ENCODE measurements at places on chromosomes 2 and 18.
A peak's percentile ranks its signal among the peaks of the same experiment; 100 is the strongest.

- peaks cover 21% of the 10 kb centered on the region for H3K4me1 ChIP-seq
- no peak for DNase-seq
- H3K36me3 ChIP-seq = peaks cover 2% of the 10 kb centered on the region
- no peak overlapping the region for H3K4me3 ChIP-seq
- peaks cover 3% of the 10 kb centered on the region for H3K27me3 ChIP-seq
These were observed 72.3 kb upstream of the FOSL2 start for GRCh38 chr2:28320371-28320770.

GRCh38 chr2:180559771-180560170 lies 420.6 kb upstream of the UBE2E3 start:
- no peak overlapping the region for H3K27ac ChIP-seq
- H3K4me1 ChIP-seq = no peaks in the 10 kb centered on the region
- H3K27me3 ChIP-seq = no peaks in the 10 kb centered on the region

GRCh38 chr2:206642075-206643025 lies at the start of gene FAM237A:
Gene FAM237A (plus strand): TSS chr2:206642487. CDS start chr2:206644237, 1,750 bp downstream.
- peak; percentile 57 for DNase-seq
- peaks cover 1% of the 10 kb centered on the region for H3K4me1 ChIP-seq
- H3K27me3 ChIP-seq = peaks cover 23% of the 10 kb centered on the region
- H3K4me3 ChIP-seq = peak within 1 kb of the TSS; percentile 50

- no peaks in the 10 kb centered on the region for H3K27me3 ChIP-seq
- H3K27ac ChIP-seq = no peak overlapping the region
These were observed 77.2 kb downstream of the CD28 start for GRCh38 chr2:203783496-203784203.

DNA sequence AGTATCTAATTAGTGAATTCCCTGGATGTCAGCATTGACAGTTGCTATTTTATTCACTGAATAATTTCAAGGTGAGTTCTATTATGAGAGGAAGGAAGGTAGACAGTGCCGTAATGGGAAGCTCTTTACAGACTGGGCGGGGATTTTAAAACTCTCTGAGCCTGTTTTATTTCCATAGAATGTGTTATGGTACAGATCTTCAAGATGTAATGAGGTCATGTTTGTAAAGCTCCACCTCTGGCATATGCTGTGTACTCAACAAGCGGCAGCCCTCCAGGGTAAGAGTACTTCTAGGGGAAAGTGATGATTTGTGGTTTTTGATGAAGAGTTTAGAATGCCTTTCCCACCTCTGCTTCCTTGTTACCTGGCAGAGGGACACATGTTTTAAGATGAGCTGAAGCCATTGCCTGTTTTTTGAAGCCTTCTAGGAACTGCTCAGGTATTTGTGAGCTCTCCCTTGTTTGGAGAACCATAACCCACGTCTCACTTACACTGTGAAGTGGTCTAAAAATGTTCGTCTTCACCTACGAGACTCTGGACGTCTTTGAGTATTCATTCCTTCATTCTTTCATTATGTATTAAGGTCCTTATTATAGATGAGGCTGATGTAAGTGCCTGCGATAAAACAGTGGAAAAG lies 251.2 kb downstream of the PTGR3 start:
- H3K4me3 ChIP-seq = no peak overlapping the region
- H3K27me3 ChIP-seq = no peaks in the 10 kb centered on the region
- H3K36me3 ChIP-seq = peaks cover 2% of the 10 kb centered on the region
- no peaks in the 10 kb centered on the region for H3K4me1 ChIP-seq
- no peak overlapping the region for H3K27ac ChIP-seq
- no peak for DNase-seq

DNA sequence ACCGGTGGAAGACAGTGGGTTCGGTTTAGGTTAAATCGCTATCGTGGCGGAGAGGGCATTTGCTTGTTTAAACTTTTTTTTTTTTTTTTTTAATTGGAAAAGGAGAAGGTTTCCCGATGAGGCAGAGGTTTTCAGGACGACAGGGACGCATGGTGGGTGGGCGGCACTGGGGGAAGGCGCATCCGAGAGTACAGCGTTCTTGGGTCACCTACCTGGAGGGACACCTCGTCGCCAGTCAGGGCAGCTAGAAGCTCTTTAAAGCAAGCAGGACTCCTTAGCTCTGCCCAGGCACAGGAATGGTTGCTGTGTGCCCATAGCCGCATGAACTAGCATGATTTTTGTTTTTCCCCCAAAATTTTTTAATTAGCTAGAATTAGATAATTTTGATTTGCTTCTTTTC lies 437 bp downstream of the LDLRAD4 start:
- no peaks in the 10 kb centered on the region for H3K36me3 ChIP-seq
- H3K4me3 ChIP-seq = peak overlapping the region; percentile 72

DNA sequence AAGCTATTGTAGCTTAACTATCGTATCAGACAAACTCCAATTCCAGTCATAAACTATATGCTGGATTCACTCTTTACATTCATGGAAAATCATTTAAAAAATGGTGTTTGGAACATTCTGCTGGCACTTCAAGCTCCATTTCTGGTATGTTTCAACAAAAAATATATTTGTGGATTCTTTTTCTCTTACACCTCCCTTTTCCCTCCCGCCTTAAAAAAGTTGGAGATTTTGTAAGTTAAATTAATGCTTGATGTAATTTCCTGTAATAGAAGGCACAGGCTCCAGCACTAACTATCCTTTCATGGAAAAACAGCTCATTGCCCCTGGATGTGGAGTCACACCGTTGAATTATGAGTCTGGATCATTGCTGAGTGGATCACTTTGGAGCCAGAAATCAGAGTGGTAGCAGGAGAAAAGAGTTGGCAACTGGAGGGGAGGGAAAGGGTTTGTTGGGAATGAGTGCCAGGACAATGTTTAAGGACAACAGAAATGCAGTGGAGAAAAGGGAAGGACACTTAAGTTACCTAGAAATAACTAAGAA lies 102.8 kb downstream of the ICOS start:
- no peaks in the 10 kb centered on the region for H3K36me3 ChIP-seq
- no peak overlapping the region for H3K27ac ChIP-seq

All from progenitor cell of endocrine pancreas (in vitro differentiated cells).